ENCODE measurements at places on chromosomes 4 and X.
A peak's percentile ranks its signal among the peaks of the same experiment; 100 is the strongest.

DNA sequence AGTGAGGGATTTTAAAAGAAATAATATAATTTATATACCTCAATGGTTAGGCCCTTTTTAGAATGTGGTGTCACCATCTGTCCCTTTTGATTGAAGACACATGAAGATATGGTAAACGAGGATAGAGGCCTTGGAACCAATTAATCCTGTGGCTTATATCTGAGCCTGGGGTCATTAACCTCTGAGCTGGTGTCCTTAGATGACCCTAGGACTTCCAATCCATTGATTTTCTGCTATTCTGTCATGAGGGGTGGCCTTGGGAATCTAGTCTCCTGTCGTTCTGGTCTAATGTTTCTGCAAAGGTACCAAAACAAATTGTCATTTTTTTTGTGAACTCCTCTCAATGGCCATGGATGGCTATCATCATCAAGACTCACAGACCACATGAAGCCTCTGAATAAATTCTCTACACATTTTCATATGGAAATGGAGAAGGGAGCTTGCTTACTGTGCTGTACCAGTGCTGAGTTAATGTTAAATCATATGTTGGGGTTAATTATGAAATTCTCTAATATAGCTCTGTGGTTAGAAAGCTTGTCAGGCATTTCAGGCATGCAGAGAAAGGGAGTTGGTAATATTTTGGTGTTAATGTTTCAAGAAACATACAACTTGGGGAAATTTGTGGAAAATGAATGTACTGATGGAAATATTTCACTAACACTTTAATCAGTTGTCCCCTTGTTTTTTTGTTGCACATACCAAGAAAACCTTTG is 204.2 kb upstream of the IL15 start:
- DNase-seq, result no peak

DNA sequence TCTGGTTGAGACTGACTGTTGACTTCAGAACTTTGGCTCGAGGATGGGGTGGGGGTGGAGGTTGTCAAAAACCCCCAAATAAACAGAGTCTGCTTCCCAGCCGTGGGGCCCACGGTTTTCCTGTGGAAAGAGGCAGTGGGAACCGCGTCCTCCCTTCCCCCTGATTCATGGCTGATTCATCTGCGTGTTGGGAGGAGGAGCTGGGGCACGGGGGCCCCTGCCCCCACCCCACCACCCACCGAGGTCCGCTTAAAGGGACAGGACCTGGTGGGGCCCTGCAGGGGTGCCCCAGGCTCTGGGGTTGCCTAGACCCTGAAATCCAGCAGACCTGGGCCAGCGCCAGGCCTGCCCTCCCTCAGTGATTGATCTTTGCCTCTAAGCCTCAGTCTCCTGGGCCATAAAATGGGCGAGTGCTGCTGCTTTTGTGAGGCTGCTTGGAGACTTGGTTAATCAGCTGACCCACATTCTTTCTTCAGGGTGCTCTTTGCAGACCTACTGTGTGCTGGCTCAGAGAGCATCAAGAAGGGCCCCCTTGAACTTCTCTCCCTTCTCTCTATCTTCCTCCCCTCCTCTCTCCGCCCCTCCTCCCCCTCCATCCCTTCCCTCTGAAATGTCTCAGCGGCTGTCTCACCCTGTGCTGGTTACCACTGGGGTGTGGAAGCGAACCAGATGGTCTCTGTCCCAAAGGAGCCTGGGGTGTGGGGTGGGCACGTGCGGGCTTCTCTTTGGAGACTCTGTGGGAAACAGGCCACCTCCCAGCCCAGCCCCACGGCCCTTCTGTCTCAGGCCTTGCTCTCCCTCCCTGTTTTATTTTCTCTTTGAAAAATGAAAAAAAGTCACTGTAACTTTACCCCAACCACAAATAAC is 9.1 kb downstream of the HTRA3 start:
- DNase-seq, result no peak

DNA sequence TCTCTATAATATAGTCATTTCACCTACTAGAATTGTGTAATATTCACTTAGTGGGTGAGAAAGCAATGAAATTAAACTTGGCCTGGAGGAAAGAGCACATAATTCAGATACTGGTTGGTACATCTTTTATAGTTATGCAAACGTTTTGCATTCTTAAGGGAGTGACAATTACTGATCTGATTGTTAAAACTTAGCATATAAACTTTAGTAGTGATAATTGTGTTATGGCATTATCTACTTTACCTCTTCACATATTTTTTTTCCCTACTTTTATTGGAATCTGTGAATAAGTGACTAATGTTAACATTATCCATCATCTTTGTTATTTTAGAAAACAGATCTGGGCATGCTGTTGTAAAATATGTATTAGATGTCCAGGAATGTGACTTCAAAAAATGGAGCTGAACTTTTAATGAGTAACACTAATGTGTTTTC is 217.4 kb upstream of the GIMD1 start:
- DNase-seq, result no peak

- DNase-seq, result no peak
Measured at GRCh38 chr4:18973296-18973695, 951.7 kb upstream of the LCORL start.

GRCh38 chrX:154918060-154918483 is 31.9 kb downstream of the F8A1 start:
- DNase-seq, result peak; percentile 65

DNA sequence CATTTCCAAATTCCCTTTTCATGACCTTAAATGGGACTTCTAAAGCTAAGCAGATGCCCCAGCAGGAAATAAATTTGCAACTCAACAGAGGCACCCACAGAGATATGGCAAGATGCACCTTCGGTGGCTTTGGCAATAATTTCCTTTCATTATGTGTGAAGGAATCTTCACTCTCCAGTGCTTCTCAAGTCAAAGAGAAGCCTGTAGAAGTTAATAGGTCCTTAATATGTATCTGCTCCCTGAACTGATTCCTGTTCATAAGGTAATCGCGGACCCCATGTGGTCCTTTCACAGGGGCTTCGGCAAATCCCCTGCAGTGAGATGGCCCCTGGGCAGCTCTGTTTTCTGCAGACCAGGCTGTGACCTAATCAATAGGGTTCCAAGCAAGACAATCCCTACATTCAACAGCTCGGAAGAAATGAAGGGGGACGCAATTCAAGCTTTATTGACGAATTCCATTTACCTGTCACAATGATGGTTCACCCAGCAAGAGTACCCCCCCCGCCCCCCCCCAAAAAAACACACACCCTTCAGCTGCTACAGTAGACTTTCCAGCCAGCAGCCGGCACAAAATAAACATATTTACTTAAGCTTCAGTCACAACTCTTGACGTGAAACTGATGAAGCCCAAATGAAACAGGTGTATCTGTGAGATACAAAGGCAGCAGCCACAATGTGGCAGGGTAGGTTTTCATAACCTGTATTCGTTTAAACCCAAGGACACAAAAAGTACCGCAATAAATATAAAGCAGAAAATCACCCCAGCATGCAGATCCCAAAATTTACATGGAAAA is 35.3 kb downstream of the FAT1 start:
- no peak for DNase-seq

GRCh38 chr4:113945906-113946305 is 33.5 kb downstream of the ARSJ start:
- no peak for DNase-seq

- DNase-seq, result no peak
Measured at GRCh38 chrX:2614911-2615310, 76.2 kb upstream of the CD99 start.

DNA sequence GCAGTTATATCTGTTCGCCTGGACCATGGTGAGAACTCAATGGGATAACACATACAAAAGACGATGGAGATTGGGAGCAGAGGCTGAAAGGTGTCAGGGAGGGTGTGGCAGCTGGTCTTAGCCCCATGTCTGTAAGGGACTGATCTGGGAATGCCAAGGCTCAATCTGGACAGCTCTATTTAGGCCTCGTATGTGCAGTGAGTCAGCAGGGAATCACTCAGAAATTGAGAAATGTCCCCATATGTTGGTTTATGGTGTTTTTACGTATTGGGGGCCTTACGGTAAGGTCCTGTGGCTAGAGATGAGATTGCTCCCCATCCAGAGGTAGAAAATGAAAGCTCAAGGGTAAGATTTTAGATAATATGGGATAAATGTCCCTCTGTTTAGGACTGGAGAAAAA is 71.4 kb upstream of the TTC29 start:
- no peak for DNase-seq

DNA sequence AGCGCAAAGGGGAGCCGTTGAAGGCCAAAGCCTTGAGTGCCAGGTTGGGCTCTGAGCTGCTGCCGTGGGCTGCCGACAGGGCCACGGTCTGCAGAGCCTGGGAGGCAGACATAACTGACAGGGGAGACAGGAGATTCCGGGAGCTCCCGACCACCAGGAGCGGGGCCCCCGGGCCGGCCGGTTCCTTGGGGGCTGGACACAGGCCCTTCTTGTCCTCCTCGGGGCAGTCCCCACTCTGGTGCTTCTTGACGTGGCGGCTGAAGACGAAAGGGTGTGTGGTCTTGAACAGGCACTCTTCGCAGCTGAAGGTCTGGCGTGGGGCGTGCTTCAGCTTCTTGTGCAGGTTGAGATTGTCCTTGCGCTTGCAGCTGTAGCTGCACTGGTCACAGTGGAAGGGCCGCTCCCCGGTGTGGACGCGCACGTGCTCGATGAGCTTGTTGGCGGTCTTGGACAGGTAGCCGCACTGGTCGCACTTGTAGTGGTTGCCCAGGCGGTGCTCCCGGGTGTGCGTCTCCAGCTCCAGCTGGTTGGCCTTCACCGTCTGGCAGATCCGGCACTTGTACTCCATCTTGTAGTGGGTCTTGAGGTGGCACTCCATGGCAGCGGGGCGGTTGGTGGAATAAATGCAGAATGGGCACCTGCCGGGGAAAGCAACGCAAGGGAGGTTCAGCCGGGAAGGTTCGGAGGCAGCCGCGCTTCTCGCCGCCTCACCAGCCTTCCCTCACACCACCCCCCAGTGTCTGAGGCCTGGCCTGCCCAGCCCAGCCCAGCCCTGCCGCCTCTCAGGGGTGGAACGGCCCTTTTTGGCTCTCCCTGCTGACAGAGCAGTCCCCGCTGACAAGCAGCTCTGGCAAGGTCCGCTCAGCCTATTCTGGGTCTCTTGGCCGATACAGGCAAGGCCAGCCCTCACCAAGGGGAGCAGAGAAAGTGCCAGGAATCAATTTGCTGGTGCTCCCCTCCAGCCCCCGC is 81.3 kb downstream of the C4orf51 start:
- DNase-seq, result no peak

DNA sequence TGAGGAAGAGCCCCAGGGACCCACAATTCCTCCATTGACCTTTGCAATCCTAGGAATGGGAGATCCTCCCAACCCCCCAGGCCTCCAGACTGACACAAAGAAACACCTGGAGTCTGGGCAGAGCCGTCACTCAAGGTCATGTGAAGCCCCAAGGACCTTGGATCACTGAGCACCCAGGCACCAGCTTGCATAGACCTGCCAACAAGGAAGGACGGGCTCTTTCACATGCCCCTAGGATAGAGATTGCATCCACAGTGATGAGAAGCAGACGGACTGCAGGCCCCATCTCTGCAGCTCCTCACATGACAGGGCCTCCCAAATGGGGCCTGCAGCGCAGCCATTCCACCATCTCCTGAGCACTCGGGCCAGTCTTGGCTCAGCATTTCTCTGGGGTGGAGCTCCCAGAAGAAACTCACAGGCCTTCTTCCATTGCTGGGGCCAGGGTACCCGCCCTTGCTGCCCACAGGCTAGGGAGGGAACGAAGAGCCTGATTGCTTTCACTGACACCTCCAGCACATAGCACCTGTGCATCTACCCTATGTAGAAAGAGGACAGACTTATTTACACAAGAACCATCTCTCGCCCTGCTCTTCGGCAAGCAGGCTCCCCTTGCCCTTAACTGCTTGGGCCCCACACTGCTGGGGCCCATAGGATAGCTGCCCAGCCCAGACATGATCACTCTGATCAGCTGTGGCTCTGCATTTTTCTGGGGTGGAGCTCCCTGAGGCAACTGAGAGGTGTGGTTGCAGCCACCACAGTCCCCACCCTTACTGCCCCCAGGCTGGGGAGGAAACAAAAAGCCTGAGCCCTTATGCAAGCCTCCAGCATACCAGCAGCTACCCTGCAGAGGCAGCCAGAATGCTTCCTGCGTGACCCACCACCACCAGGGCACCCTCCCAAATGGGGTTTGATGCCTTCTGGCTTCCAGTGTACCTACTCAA is 185.7 kb upstream of the ZCCHC13 start:
- no peak for DNase-seq

DNA sequence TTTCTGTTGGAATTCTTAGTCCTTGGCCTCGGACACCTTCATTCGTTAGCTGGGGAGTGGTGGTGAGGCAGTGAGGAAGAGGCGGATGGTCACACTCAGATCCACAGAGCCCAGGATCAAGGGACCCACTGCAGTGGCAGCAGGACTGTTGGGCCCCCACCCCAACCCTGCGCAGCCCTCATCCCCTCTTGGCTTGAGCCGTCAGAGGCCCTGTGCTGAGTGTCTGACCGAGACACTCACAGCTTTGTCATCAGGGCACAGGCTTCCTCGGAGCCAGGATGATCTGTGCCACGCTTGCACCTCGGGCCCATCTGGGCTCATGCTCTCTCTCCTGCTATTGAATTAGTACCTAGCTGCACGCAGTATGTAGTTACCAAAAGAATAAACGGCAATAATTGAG is 23.4 kb downstream of the PIGG start:
- DNase-seq, result no peak

DNA sequence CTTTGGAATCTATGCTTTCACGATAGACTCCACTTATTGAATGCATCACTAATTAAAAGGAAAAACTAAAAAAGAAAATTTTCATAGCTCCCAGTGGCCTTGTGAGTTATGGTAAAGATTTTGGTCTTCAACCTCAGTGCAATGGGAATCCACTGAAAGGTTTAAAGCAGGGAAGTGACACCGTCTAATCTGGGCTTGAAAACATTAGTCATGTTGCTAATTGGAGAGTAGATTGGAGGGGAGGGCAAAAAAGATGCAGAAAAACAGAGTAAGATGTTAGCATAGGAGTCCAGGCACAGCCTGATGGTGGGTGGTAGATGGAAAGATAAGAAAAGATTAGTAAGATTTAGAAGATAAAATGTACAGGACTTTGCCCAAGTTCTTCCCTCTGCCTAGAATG is 633.1 kb upstream of the FTHL17 start:
- DNase-seq, result no peak

- DNase-seq, result no peak
Measured at GRCh38 chr4:103757631-103758030, 37.8 kb upstream of the TACR3 start.

- no peak for DNase-seq
Measured at GRCh38 chr4:140046543-140046942, 107.4 kb downstream of the MAML3 start.

- no peak for DNase-seq
Measured at GRCh38 chr4:54954656-54955388, 170.6 kb downstream of the KDR start.

GRCh38 chr4:108644237-108644636 is 6.2 kb upstream of the OSTC start:
- no peak for DNase-seq

GRCh38 chr4:13928214-13928613 is 300.7 kb upstream of the BOD1L1 start:
- no peak for DNase-seq

- no peak for DNase-seq
Measured at GRCh38 chr4:153294631-153295030, 49.9 kb upstream of the MND1 start.

DNA sequence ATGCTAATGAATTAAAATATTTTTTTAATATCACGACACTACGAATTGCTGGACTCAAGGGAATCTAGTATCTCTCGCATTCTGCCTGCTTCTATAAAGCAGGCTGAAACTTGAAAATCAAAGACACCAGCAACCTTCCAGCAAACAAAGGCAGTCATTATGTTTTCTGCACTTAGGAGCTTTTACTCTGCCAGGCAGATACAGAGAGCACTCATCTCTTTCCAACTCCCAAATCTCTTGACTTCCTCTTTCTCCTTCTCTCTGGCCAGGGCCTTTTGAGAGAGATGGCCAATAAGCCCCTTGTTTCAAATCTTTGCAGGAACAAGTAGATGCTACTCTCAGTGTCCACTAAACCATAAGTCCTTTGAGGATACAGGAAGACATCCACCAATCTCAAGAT is 95.2 kb upstream of the KLF3 start:
- DNase-seq, result no peak
